ENCODE measurements at places on chromosomes 13 and 19.

DNA sequence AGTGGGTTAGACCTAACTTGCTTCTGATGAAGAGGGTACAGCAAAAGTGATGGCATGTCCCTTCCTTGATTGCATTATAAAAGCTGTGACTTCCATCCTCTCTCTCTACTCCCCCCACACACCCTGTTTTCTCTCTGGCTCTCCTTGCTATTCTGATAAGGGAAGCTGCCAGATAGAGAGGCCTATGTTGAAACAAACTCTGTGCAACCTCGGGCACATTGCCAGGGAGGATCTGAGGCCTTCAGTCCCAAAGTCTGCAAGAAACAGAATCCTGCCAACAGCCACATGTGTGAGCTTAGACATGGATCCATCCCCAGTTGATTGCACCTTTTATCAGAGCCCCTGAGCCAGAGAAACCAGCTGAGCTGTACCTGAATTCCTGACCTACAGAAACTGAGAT is 44.8 kb upstream of the ARGLU1 start:
- DNase-seq, result no peak

GRCh38 chr19:2699413-2700140 is 2.9 kb downstream of the GNG7 start:
- no peak for DNase-seq

- DNase-seq, result peak; percentile 78
These were observed 862 bp upstream of the VASP start for GRCh38 chr19:45506246-45506988.

DNA sequence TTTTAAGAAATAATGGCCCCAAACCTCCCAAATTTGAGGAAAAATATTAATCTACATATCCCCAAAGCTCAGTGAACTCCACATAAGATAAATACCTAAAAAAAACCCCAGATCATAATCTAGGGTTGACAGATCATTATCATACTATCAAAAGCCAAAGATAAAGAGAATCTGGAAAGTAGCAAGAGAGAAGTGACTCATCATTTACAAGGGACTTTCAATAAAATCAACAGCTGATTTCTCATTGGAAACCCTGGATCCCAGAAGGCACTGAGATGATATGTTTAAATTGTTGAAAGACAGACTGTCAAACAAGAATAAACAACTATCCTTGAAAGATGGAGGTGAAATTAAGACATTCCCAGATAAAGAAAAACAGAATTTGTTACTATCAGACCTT is 199.3 kb downstream of the KCNRG start:
- no peak for DNase-seq

DNA sequence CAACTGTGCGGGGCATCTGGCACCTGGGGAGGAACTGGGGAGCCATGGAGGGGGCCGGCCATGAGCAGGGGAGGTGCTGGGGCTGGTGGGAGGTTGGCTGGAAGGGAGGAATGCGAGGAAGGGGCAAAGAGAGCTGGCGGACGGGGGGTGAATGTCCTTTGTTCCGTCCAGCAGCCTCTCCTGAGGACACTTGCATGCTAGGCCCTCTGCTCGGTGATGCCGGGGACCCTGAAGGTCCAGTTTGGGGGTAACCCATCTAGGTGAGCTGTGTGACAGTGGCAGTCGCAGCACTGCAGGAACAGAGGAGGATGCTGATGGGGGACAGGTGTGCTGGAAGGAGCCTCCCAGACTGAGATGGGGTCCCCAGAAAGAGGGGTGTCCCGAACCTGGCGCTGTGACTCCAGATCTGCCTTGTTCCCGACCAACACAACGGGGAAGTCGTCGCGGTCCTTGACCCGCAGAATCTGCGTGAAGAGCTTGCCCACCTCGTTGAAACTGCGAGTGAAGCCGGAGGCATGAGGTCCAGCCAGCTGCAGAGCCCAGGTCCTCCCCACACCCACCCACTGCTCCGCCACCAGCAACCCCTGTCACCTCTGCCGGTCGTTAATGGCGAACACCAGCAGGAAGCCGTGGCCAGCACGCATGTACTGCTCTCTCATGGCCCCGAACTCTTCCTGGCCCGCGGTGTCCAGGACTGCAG is 3.6 kb downstream of the RRAS start:
- no peak for DNase-seq

Measured in NCI-H1105 treated with DMSO at 0.1 percent for 48 hours (cell line).